Naive thymus-derived CD8-positive, alpha-beta T cell (primary cell): ENCODE measurements at places on chromosomes 4 and X. TPM values are rescaled to one million over a fixed set of nuclear protein-coding genes. Genes with fewer than 3 reads are reported as not detected.

CITED1 gene
- polyA plus RNA-seq, result not detected

KLB gene
- polyA plus RNA-seq, result 0.03 TPM

DUSP9 gene
- not detected for polyA plus RNA-seq

CYBB gene
- 0.51 TPM for polyA plus RNA-seq

GRCh38 chr4:138898282-138898681, 117.3 kb upstream of the NOCT start:
- no peaks in the 10 kb centered on the region for H3K4me1 ChIP-seq
- H3K27me3 ChIP-seq, result peaks cover 3% of the 10 kb centered on the region
- H3K27ac ChIP-seq, result no peak overlapping the region
- no peak overlapping the region for H3K4me3 ChIP-seq

- H3K4me1 ChIP-seq, result peaks cover 4% of the 10 kb centered on the region
- no peak for DNase-seq
- no peak overlapping the region for H3K4me3 ChIP-seq
- H3K27me3 ChIP-seq, result no peaks in the 10 kb centered on the region
- H3K27ac ChIP-seq, result no peak overlapping the region
Measured at GRCh38 chrX:109878236-109878635, 124.7 kb upstream of the TMEM164 start.

DNA sequence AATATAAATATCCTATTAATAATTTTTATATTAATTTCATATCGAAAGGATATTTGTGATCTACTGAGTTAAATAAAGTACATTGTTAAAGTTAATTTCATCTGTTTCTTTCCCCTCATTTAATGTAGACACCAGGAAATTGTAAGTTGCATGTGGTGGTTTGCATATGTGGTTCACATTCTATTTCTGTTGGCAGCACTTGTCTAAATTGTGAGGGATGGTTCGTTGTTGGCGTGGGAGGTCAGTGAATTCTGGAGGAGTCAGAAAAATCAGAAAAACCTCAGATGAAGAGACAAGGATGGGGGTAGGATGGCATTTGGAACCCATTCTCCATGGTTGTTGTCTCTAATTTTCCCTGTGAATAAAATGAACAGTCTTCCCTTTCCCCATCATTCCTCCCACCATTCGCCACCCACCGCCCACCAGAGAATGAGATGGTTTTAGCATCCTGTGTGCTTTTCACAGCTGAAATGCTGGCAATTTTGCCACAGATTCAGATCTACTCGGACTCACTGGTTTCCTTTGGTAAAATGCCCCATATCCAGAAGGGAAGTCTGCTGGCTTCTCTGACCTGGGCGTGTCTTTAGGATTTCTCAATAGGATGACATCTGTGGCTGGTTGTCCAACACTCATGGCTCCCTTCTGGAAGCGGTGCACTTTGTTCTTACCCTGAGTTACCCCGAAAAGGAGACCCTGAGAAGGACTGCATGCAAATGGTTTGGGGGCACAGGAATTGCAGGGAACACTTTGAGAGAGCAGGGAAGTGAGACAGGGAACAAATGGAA, 52.3 kb downstream of the LGI2 start:
- no peak overlapping the region for H3K4me3 ChIP-seq
- peaks cover 17% of the 10 kb centered on the region for H3K27me3 ChIP-seq
- peaks cover 3% of the 10 kb centered on the region for H3K4me1 ChIP-seq
- no peaks in the 10 kb centered on the region for H3K36me3 ChIP-seq

- H3K36me3 ChIP-seq, result no peaks in the 10 kb centered on the region
- no peak overlapping the region for H3K27ac ChIP-seq
- H3K27me3 ChIP-seq, result no peaks in the 10 kb centered on the region
- no peak overlapping the region for H3K4me3 ChIP-seq
- DNase-seq, result no peak
Measured at GRCh38 chr4:37767019-37767418, 59.5 kb upstream of the PGM2 start.

DNA sequence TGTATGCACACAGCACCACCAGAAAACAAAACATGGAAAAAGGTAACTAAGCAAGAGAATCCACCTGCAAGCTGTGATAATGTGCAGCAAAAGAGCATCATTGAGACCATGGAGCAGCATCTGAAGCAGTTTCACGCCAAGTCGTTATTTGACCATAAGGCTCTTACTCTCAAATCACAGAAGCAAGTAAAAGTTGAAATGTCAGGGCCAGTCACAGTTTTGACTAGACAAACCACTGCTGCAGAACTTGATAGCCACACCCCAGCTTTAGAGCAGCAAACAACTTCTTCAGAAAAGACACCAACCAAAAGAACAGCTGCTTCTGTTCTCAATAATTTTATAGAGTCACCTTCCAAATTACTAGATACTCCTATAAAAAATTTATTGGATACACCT, 90.2 kb downstream of the TET2 start:
- no peaks in the 10 kb centered on the region for H3K27me3 ChIP-seq
- no peak overlapping the region for H3K4me3 ChIP-seq
- H3K36me3 ChIP-seq, result peaks cover 69% of the 10 kb centered on the region
- H3K4me1 ChIP-seq, result peaks cover 12% of the 10 kb centered on the region
- DNase-seq, result no peak

GRCh38 chr4:92303621-92304027, at the start of gene GRID2:
Gene GRID2, plus strand, starts transcription at chr4:92303966.
- H3K36me3 ChIP-seq, result peaks cover 4% of the 10 kb centered on the region
- H3K27ac ChIP-seq, result no peak within 1 kb of the TSS
- DNase-seq, result no peak
- peaks cover 30% of the 10 kb centered on the region for H3K27me3 ChIP-seq
- H3K4me1 ChIP-seq, result peaks cover 6% of the 10 kb centered on the region
- H3K4me3 ChIP-seq, result no peak within 1 kb of the TSS

DNA sequence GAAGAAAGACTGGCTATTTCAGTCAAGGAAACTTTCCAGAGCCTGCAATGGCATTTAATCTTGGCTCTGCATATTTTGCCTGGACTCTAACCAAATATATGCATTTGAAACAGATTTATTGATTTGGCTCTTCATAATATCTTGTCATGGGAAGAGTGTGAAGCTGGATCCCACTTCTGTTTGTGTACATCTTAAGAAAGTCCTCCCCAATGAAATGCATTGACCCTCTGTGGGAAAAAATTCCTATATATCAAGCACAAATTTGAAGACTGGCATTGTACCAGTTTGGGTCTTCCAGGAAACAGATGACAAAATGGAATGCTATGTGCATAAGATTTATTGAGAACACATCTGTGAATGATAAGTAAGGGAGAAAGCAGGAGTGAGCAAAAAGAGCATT, 897.3 kb upstream of the TENM3 start:
- H3K36me3 ChIP-seq, result no peaks in the 10 kb centered on the region
- H3K4me1 ChIP-seq, result no peaks in the 10 kb centered on the region

DNA sequence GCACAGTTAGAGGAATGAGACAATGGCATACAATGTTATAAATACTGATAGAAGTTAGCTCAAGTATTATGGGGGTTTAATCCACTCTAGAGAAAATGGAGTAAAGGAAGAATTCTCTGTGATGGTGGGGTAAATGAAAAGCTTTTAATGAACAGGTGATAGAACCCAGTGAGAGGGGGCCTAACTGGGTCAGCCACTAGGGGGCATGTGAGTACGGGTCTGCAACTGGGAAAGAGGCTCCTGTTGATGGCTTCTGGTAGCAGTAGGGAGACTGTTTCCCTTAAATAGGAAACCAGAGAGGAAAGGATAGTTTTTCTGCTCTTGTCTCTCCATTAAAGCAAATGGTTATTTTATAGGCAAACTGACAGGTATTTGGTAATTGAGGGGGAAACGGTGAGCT, 132.8 kb upstream of the GPR101 start:
- H3K36me3 ChIP-seq, result no peaks in the 10 kb centered on the region
- no peak overlapping the region for H3K4me3 ChIP-seq
- H3K27ac ChIP-seq, result no peak overlapping the region
- no peaks in the 10 kb centered on the region for H3K27me3 ChIP-seq
- peaks cover 1% of the 10 kb centered on the region for H3K4me1 ChIP-seq

DNA sequence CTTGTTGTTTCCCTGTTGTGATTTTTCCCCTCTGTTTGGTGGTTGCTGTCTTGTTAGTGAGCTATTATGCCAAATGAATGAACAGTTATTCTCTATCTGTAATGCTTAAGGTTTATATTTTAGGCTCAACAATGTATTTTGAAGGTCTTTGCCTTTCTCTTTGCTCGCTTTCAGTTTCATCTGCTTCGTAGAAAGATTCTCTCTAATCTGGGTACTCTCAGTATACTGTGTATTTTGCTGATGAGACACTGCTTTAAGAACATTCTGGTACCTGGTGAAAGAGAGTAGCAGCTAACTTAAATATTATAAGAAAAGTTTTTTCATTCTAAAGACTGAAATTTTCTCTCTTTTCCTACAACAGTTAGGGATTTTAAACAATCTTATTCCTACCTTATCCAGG, 1274.7 kb upstream of the PABPC4L start:
- DNase-seq, result no peak
- no peaks in the 10 kb centered on the region for H3K27me3 ChIP-seq
- H3K36me3 ChIP-seq, result no peaks in the 10 kb centered on the region
- no peaks in the 10 kb centered on the region for H3K4me1 ChIP-seq
